COLO829 (cell line): ENCODE measurements at places on chromosomes 7 and 10.

GRCh38 chr7:137399827-137400823 lies 56.6 kb upstream of the PTN start:
- DNase-seq, result no peak

- DNase-seq, result no peak
These were observed at the start of gene PNLIPRP1 for GRCh38 chr10:116590590-116591444. PNLIPRP1 (plus strand) TSS chr10:116590959; CDS start chr10:116591130, 171 bp downstream.

DNA sequence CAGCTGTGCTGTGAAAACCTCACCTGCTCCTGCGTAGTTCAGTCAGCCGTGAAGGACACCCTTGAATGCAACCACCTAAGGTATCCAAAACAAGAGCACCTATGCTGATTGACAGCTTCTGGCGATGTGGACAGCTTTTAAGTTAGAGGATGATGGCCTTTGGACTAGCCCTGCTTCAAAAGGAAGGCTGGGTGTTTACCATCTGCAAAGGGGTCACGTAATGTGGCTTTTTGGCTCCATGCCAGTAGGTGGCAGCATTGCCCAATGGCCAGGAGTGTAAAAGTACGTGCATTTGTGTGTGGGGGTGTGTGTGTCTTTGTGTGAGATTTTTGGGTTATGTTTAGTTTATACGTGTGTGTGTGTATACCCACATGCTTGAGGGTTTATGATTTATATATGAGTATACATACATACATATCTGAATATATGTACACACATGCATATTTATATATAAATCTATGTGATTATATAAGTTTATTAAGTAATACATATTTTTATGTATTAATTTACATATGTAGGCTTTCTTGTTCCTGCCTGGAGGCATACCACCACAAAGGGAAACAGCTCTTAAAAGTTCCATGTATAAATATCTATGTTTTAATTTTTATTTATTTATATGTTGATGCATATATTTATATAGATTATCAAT lies 236.3 kb upstream of the ANKRD30A start:
- no peak for DNase-seq

GRCh38 chr10:128466831-128467371 lies 340.7 kb upstream of the MKI67 start:
- no peak for DNase-seq

- no peak for DNase-seq
These were observed 45.6 kb downstream of the VIPR2 start for GRCh38 chr7:159098811-159099655.

- DNase-seq, result no peak
These were observed 253.5 kb downstream of the BAMBI start for GRCh38 chr10:28930514-28931495.

DNA sequence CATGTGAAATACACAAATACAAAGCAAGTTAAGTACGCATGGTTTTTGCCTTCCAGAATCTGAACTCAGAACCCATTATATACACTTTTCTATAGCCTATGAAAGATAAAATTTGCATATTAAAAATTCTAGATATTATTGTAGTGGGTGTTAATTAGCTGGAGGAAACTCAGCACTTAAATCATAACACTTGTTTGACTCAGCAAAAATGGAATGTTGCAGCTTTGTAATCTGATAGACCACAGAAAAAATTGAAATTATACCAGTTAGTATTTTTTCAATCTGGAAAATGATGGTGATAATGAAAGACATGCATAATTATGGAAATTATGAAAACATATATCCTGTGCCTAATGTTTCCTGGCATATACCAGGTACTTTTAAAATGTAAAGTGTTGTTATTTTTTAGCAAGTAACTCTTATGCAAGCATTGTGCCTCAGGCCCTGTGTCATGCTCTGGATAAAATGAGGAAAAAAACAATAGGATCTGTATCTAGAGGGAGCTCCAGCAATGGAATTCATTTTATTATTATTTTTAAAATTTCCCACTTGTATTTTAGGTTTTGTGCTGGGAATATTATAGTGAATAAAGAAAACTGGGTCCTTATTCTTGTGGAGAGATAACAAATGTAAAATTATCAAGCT lies 490.4 kb upstream of the SEMA3A start:
- no peak for DNase-seq

- DNase-seq, result peak; percentile 39
These were observed 38.0 kb upstream of the CACNA2D1 start for GRCh38 chr7:82481499-82482097.

GRCh38 chr7:128422842-128423241 lies 13.1 kb upstream of the IMPDH1 start:
- no peak for DNase-seq

DNA sequence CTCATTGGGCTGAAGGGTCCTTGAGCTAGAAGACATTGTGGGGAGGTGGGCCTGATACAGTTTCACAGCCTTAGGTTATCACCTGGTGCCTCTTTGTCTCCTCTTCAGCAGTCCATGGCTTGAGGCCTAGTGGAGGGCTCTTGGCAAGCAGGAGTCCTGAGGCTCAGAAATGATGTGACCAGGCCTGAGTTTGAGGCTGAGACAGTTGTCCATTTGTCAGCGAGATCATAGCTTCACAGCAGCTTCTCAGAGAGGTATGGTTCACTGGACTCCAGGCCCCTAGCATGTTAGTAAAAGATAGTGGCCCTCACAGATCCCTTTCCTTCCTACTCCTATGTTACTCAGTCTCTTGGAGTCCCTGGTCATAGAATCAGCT lies 19.1 kb downstream of the SUFU start:
- DNase-seq, result no peak

DNA sequence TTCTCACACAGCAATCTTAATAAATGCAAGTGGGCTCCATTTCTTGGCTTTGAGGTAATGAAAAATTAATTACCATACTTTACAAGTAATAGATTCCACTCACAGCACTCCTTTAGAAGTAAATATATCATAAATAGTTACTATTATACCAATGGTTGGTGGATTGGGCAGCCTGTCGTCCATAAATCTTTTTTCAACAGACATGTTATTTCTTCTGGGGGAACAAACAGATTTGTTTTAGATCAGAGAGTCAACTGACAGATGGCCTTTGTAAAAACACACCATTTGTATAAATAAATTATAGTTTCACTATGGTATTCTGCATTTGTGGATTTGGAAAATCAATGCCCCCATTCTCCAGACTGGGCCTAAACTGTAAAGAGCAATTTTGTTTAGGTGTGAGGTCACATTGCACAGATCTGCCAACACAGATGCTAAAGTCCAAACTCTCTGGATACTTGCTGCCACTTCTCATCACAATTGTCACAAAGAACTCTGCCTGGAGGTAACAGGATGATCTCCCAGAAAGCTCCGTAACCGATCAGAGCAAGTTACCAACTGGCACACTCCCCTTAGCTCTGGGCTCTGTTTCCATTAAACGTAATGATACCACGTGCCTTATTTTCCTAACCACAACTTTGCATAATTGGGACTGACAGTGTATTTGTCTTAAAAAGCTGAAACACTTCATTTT lies 4.5 kb upstream of the MACROH2A2 start:
- no peak for DNase-seq

- DNase-seq, result peak; percentile 9
These were observed 87.7 kb upstream of the PRKCQ start for GRCh38 chr10:6667679-6668270.

DNA sequence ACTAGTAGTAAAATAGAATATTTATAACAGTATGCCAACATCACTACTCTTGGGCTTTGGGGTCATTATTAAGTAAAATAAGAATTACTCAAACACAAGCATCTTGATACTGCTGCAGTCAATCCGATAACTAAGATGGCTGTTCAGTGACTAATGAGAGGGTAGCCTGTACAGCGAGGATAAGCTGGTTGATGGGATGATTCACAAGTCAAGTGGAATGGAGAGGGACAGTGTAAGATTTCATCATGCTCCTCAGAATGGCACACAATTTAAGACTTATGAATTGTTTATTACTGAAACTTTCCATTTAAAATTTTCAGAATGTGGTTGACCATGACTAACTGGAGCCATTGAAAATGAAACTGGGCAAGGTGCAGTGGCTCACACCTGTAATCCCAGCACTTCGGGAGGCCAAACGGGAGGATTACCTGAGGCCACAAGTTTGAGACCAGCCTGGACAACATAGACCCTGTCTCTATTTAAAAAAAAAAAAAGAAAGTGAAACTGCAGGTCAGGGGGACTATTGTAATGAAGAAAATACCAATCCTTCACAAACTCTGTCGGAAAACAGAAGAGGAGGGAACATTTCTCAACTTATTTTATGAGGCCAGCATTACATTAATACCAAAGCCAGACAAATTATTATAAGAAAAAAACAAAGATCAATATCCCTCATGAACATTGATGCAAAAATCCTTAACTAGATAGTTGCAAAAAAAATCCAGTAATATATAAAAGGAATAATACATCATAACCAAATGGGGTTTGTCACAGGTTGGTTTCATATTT lies 11.2 kb downstream of the AVL9 start:
- no peak for DNase-seq

DNA sequence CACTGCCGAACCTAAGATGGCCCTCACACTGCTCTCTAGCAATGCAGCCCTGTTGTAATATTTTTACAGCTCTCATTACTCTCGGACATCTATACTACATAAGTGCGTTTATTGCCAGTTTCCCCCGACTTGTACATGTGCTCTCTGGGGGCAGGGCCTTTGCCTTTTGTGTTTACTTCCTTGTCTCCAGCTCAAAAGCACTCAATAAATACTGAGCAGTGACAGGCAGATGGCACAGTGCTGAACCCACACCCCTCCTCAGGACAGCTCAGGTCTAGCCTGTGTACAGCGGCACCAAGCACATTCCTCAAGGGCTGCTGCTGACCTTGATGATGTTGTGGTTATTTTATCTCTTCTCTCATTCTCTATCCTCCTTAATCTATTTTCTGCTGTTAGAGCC lies 68.0 kb upstream of the ELMO1 start:
- no peak for DNase-seq

DNA sequence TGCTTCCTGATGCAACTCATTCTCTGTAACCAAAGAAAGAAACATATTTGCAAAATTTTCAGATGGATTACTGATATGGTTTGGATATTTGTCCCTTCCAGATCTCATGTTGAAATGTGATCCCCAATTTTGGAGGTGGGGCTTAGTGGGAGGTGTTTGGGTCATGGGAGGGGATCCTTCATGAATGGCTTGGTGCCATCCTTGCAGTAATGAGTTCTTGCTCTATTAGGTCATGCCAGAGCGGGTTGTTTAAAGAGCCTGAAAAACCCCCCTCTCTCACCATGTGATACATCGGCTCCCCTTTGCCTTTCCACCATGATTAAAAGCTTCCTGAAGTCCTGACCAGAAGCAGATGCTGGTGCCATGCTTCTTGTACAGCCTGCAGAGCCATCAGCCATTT lies 43.8 kb upstream of the PRKG1 start:
- DNase-seq, result no peak

DNA sequence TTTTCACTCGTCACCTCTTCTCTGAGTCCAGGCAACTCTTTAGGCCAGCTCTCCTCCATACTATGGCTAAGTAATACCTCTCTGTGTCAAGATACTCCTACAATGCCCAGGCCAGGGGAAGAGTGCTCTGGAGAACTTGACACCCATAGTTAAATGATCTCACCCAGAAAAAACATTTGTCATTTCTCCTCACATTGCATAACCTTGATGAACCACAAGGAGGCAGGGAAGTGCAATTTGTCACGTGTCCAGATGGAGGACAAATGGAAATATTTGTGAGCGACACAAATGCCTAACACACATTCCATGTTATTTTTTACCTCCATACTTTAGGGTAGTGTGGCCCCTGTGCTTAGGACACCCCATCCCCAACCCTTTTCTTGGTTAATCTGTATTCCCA lies 78.3 kb downstream of the HTR7 start:
- DNase-seq, result no peak

DNA sequence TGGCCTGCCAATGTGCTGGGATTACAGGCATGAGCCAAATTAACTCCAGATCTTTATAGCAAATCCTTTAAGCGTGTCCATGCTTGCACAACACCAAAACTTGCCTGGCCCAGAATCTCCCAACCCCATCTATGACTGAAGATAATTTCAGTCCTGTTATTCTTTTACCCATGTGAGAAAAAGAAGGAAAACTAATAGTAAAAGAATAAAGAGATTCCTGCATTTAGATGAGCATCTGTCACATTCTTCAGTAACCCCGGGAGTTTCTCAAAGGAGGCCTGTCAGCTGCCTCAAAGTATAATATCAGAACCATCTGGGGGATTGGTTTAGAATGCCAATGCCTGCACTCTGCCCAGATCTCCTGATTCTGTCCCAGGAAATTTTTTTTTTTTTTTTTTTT lies 158.1 kb upstream of the KMT2E start:
- DNase-seq, result no peak

GRCh38 chr7:10579561-10579960 lies 394.1 kb upstream of the PHF14 start:
- DNase-seq, result no peak

DNA sequence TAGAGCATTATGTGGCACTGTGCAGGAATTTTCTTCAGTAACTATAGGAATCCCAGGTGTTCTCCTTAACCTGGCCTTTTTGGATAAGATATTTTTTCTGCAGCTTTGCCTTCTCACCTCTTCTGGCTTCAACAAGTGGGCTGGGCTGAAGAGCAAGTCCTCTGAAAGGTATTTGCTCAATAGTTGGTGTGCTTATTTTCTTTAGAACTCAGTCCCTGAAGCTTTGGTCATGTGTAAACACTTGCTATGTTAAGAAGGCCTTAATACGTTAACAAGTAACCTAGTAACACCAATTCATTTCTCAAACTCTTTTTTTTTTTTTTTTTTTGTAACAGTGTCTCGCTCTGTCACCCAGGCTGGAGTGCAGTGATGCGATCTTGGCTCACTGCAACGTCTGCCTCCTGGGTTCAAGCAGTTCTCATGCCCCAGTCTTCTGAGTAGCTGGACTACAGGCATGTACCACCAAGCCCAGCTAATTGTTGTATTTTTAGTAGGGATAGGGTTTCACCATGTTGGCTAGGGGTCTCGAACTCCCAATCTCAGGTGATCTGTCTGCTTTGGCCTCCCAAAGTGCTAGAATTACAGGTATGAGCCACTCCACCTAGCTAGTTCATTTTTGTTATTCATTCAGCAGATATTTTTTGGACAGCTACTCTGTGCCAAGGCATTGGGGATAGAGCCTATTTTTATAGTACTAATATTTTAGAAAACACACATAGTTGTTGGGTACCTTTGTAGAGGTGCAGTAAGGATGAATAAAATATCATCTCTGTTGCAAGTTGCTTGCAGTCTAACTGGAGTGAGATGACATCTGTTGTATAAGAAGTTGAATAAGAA lies 164.6 kb downstream of the SND1 start:
- DNase-seq, result no peak

DNA sequence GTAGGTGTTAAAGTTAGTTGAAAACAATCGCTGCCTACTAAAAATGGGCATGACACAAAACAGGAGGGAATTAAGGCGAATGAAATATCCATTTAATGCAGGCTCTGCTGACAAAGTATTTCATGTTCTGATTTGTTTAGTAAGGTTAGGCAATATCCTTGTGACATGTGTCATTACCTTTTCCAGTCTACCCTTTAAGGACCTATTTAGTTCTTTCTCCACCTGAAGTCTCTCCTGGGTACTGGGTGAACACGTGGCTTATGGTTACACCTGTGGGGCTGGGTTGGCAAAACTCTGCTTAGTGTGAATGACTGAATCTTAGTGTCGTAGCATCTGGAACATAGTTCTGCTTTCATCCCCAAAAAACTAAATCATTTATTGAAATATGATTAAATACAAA lies 313.5 kb downstream of the CCDC3 start:
- DNase-seq, result no peak

- no peak for DNase-seq
These were observed 7.9 kb upstream of the PAX2 start for GRCh38 chr10:100737355-100738054.
